ENCODE measurements at places on chromosomes 7 and 10.

DNA sequence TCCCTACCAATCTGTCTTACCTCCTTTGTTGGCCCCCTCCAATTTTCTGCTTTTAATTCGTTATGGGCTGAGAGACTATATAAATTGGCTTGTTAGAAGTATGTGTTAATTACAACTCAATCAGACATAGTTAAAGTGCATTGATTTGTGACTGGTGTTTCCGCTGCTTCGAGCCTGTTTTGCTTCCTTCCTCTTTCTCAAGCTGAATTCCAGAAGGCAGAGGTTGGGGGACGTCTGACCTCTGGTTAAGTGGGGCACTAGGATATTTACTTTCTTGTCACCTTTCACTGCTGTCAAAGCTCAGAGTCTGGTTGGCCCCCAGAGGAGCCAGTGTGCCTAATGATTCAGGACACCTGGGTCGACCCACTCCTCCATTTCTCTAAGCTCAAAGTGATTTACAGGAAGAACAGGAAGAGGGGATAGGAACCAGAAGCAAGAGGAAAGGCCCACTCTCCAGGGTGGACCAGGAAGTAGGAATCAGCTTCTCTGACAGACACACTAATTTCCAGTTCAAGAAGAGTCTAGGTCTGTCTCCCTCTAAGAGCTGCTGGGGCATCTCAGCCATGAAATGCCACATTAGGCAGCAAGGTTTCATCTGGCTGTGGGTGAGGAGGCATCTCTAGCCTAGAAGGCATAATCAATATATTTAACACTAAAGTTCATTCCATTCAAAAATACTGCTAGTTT, 397.2 kb upstream of the NPVF start:
- no peak for DNase-seq

- DNase-seq, result no peak
Observed at GRCh38 chr7:137151041-137151689, 192.4 kb downstream of the PTN start.

- peak; percentile 90 for DNase-seq
Observed at GRCh38 chr7:74083117-74083876, at the start of gene LIMK1. LIMK1 (plus strand) TSS chr7:74083804; CDS start chr7:74083991, 187 bp downstream.

- no peak for DNase-seq
Observed at GRCh38 chr7:132276234-132276630, 300.0 kb downstream of the PLXNA4 start.

GRCh38 chr10:125689955-125690569, 7.1 kb upstream of the TEX36 start:
- DNase-seq, result no peak

GRCh38 chr7:155257482-155258225, 40.0 kb upstream of the INSIG1 start:
- DNase-seq, result peak; percentile 83

DNA sequence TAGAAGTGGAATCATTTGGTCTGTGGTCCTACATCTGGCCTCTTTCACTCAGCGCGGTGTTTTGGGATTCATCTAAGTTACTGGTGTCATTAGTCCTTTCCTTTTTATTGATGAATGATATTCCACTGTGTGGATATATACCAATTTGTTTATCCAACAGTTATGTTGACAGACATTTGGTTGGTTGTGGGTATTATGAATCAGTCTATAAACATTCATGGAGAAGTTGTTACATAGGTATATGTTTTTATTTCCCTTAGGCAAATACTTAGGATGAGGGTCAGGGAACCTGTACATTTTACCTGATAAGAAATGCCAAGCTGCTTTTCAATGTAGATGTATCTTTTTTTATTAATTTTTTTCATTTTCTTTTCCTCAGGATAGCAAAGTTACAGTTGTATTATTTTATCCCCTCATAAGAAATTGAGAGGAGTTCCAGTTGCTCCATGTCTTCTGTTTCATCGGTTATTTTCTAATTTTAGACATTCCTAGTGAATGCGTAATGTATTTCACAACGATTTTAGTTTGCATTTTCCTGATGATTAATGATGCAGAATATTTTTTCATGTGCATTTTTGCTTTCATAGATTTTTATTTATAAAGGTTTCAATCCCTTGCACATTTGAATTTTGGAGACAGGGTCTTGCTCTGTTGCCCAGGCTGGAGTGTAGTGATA, 203.8 kb upstream of the SH2B2 start:
- DNase-seq, result no peak

GRCh38 chr7:104956753-104957450, 57.1 kb upstream of the KMT2E start:
- DNase-seq, result no peak

DNA sequence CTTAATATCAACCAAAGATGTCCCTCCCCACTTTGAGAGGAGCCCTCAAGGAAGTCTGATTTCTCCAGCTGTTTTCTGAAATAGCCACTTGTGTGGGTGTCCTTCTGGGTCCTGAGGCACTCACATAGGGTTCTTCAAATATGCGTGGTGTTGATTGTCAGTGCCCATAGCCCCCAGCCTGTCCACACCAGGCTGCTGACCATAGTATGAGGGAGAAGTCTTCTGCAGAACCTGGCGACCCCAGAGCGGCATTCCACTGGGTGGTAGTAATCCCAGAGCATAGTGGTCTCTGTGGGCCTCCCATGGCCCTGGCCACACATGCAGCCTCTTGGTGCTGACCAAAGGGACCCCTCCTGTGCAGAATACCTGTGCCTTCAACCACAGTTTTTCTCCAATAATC, 82.7 kb upstream of the MACROH2A2 start:
- DNase-seq, result no peak

DNA sequence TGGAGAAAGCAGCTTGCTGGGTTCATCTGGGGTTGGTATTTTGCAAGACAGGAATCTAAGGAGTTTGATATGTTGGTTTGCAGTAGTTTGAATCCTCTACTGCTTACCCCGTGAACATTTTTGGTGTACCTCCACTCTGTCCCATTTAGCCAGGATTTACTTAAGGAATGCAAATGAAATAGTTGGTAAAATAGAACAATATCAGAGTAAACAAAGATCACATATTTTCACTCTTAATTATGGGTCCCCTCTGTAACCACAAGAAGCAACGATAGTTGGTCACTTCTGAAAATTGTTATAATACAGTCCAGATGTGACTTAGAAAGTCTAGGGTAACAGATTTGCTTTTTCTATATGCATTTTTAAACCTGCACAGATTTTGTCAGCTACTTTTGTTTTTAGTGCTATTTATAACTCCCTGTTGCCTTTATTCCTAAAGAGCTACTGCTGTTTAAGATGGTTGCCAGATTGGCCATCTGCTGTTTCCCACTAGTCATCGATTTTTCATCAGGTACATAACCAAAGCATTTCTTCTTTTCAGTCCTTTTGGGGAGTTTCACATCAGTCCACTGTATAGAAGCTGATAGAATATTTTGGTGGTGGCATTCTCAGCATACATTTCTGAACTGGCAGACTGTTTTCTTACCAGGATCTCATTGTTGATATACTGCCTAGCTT, 37.6 kb downstream of the MAPK8 start:
- DNase-seq, result no peak

DNA sequence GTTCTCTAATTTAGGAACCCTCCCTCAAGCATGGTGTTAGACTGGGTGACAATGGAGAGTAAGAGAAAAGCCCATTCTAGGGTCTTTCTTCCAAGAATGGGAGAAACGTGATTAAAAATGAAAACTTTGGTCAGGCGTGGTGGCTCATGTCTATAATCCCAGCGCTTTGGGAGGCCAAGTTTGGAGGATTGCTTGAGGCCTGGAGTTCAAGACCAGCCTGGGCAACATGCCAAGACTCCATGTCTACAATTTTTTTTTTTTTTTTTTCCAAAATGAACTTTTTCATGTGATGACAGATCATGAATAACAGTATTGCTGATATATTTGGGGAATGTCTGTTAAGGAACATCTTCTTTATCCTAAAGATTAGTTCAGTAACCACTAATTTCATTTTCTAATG, 194.6 kb downstream of the MLLT10 start:
- no peak for DNase-seq

- DNase-seq, result no peak
Observed at GRCh38 chr10:129491123-129491734, 24.2 kb downstream of the MGMT start.

DNA sequence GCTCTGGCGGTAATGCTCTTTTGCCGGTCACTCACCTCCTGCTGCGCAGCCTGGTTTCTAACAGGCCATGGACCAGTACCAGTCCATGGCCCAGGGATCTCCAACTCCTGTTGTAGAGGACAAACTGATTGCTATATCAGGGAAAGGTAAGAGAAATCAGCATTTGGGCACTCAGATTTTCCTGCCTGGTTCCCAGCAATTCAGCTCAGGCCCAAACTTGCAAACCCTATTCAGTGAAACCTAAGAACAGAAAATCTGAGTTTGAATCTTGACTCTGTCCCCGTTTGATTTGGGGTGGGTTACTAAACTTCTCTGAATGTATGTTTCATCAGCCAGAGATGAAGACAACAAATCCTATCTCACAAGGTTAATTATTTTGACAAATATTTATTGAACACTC, 77.4 kb downstream of the GFRA1 start:
- no peak for DNase-seq

- no peak for DNase-seq
Observed at GRCh38 chr7:4607311-4607729, 74.8 kb upstream of the FOXK1 start.

DNA sequence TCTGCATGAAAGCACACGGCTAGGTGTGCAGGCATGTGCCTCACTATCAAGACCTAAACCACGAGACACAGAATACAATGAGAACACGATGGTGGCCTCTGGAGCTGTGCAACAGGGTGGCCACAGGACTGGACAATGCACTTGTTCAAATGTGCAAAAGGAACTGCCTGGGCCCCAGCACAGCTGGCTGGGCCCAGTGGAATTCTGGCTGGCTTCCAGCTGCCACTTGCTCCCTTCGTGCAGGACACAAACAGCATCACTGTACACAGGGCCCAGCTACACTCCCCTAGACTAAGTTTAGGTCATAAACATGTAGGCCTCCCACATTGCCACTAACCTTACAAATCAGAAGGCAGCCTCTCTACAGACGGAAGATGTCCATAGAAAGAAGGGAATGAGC, 23.4 kb downstream of the DOCK4 start:
- DNase-seq, result peak; percentile 43

Measured in BE2C (cell line).